ENCODE measurements at places on chromosomes 3 and 15. TPM values are rescaled to one million over a fixed set of nuclear protein-coding genes. Genes with fewer than 3 reads are reported as not detected.

GRCh38 chr15:34001536-34001935 lies 33.2 kb downstream of the CHRM5 start:
- no peak for DNase-seq

GRCh38 chr3:45612918-45613602 lies 18.5 kb downstream of the LIMD1 start:
- DNase-seq = no peak

DNA sequence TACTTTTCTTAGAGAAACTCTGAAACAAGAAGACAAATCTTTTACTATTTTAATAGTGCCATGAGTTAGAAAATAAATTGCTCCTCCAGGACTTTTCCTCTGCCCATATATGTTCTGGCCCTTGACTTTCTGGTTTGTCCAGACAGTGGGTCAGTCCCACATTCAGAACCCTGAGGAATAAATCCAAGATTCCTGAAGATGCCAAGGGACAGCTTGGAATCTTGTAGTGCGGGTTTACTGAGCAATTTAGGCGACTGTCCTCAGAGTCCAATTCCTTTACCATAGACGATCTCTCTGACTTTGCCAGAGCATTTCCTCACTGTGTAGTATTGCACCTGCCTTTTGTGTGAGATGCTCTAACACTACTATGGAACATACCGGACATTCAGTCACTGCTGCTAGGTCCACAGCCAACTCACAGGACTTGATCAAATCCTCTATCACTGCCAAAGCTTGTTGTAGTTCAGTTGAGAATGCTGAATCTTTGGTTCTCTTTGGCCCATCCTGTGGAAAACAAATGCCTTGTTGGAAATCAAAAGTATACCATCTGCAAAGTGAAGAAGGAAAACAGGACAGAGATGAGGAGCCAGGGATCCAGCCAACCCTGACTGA lies 37.4 kb upstream of the B3GNT5 start:
- no peak for DNase-seq

DNA sequence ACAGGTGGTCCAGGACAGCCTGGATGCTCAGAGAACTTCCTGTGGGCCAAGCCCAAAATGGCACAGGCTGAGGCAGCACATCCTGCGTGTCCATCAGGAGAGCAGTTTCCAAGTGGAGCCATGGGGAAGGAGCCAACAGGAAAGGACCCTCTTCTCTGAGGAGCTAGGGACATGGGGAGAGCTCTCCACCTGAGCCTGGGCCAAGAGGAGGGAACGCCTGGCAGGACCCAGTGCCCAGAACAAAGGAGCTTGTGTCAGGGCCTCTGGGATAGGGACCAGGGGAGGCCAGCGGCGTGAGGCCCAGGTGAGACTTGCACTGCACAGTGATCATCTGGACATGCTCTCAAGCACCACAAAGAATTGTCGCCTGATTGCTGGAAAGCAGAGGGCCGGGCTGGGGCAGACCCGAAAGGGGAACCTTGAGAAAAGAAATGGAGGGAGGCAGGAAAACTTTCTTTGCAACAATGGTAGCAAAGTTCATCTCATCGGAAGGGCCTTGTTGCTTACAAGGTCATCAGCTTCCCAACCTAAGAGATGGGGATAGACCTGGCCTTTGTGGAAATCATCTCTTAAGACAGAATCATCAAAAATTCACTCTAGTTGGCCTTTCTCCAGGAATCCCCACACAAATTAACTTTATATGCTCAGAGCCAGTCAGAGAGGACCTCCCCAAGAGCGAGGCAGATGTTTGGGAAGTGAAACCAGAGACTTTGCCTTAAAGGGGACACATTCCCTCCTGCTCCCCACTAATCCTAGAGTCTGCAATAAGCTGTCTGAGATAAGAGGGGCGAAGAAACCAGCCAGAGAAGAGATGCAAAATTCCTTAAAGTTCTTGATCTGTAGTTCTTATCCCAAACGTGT lies 47.7 kb upstream of the HES1 start:
- DNase-seq = no peak

GRCh38 chr3:142904639-142905436 lies 16.0 kb upstream of the PCOLCE2 start:
- no peak for DNase-seq

- no peak for DNase-seq
Observed at GRCh38 chr3:169252535-169252934, 411.0 kb downstream of the MECOM start.

GRCh38 chr3:32888739-32889138 lies 62.7 kb upstream of the CCR4 start:
- no peak for DNase-seq

GRCh38 chr15:32053719-32054118 lies 23.4 kb downstream of the CHRNA7 start:
- no peak for DNase-seq

DNA sequence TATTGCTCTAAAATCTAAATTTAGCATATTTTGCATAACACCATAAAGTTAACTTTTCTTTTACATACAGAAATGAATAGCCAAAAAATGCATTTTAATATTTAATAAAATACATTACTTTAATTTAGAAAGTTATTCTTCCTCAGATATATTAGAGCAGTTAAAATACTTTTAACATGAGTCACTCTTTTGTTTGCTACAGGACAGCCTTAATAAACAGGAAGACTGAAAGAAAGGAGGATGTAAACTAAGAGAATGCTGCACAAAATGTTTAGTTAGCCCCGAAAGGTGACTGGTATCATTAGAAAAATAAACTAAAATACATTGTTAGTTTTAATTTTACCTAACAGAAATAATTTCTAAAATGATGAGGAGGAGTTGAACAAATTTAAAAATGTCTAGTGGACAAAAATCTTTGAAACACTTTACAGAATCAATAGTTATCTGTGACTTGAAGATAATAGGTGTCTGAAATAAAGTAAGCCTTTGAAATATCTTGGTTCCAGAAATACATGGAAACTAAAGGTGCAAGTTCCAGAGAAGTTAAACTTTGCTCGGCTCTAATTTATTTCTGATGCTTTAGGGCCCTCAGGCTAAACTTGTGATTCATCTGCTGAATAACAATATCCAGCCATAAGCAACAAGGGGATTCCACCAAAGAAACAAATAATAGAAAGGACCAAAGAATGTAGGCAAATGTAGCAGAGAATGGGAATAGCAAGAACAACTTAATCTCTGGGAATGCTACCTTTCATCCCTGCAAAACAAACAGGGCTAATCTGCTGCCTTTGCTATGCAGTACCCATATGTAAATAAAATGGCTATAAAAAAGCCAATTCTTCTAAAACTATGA lies 138.3 kb upstream of the UBP1 start:
- DNase-seq = no peak

- no peak for DNase-seq
Observed at GRCh38 chr3:102332205-102332604, 102.6 kb upstream of the ZPLD1 start.

GRCh38 chr3:154294016-154294415 lies 30.3 kb downstream of the DHX36 start:
- no peak for DNase-seq

DNA sequence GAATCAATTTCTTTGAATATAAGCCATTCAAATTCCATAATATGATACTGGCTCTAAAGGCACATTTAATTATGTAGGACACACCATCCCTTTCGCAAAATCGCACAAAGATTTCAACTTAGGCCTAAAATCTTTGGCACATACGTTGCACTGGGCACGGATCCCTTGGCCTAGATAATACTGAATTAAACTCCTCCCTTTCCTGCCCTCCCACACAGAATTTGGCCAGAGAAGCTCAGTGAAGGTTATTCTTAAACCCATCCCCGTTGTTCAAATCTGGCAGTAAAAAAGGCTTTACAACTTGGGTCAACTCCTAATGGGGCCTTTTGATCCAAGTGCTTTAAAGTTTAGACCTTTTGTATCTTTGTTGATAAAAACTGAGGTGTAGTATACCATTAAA lies 247.2 kb downstream of the PTPRG start:
- no peak for DNase-seq

DNA sequence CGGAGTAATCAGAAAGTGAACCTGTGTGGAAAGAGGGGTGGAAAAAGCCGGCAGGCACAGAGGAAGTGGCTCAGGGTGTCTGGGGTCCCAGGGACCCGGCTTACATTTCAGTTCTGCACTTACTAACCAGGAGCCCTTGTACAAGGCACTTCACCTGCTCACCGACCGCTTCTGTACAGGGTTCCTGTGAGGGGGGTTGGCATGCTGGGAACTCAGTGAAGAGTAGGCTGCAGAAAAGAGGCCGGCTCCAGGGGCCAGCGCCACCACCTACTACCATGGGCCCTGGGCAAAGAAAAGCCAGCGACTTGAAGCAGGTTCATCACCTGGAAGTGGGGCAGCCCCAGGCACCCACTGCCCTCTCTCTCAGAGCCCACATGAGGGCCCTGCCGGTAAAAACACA lies 6.2 kb downstream of the STIMATE start:
- DNase-seq = no peak

DNA sequence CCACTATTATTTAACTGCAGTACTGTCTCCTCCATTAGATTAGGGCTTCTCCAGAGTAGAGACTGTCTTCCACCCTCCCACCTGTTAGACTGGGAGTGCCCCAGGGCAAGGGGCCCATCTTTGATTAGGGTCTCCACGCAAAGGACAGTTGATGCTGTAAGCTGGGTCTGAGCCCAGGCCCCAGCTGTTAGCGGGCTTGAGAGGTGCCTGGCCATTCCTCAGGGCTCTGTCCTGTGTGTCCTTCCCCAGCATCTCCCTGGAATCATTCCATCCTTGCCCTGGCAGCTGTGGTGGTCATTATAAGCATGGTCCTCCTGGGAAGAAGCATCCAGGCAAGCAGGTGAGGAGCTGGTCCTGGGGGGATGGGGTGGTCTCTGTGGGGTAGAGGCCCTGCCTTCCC lies 6.1 kb downstream of the SLC51B start:
- DNase-seq = no peak

- no peak for DNase-seq
Observed at GRCh38 chr3:98655666-98656065, 62.3 kb upstream of the CPOX start.

- DNase-seq = peak; percentile 83
Observed at GRCh38 chr15:51322621-51323296, 15.6 kb downstream of the CYP19A1 start.

DNA sequence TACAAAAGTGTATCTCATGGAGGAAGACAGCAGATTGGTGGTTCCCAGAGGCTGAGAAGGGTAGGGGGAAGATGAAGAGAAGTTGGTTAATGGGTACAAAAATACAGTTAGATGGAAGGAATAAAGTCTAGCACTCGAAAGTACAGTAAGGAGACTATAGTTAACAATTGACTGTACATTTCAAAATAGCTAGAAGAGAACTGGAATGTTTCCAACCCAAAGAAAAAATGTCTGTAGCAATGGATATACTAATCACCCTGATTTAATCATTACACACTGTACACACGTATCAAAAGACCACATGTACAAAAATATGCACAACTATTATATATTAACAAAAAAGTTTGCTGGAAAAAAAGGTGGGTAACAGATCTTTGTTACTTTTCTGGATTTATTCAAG lies 57.3 kb downstream of the THRB start:
- DNase-seq = no peak

- no peak for DNase-seq
Observed at GRCh38 chr3:164730815-164731360, 347.4 kb downstream of the SI start.

DNA sequence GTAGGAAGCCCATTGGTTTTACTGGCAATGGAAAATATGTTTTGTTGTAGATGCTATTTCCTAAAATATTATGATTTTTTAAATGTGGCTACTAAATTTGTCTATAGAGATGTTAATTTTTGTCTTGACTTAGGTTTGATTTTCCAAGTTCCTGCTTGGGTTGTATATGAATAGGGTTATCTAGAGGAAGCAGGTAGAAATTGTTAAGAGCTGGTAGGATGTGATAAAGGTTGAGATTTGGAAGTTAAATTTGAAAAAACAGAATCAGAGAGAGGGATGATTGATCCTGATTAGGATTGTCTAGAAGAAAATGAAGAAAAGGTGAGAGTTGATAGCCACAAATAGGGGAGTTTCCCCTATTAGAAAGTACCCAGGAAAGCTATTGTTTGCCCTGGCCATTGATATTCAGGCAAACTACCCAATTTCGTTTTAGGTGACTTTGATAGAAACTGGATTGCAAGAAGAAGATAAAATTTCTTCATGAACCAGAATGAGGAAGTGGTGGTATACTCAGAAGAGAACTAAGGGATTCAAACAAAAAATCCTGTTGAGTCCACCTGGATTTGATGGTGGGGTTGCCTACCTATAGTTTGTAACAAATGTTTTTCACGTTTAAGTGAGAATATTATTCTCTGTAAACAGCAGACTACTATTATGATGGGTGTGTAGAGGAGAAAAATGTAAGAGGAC lies 91.2 kb upstream of the PHLDB2 start:
- no peak for DNase-seq

DNA sequence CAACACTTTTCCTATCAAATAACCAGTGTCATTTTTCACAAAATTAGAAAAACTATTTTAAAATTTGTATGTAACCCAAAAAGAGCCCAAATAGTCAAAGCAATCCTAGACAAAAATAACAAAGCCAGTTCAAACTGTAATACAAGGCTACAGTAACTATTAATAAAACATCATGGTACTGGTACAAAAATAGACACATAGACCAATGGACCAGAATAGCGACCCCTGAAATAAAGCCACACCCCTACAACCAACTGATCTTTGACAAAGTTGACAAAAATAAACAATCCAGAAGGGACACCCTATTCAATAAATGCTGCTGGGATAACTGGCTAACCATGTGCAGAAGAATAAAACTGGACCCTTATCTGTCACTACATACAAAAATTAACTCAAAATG lies 19.9 kb downstream of the TM4SF18 start:
- DNase-seq = no peak

- no peak for DNase-seq
Observed at GRCh38 chr15:29138260-29138659, 131.4 kb downstream of the NSMCE3 start.

DNA sequence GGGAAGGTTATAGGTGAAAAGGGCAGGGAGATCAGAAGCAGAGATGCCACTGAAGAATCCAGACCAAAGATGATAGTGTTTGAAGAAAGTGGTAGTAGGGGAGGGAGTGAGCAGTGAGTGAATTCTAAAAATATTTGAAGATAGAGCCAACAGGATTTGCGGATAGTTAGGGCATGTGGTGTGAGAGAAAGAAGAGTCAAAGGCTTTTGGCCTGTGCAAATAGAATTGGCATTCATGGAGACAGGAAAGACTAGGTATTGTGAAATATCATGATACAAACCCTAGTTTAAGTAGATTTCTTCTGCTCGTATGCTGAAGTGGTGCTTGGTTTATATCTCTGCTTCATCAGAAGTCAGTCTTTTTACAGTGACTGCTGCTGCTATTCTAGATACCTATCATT lies 224.2 kb upstream of the CFAP20DC start:
- DNase-seq = no peak

- DNase-seq = peak; percentile 25
Observed at GRCh38 chr15:28125673-28126651, 26.8 kb upstream of the OCA2 start.

PRTG gene
- total RNA-seq = 4.4 TPM

GPR171 gene
- total RNA-seq = 0.96 TPM

CLDN18 gene
- total RNA-seq = not detected

ZNF621 gene
- 35.1 TPM for total RNA-seq

LARP6 gene
- total RNA-seq = 42.2 TPM

TTLL13 gene
- total RNA-seq = not detected

TM4SF4 gene
- total RNA-seq = not detected

COLQ gene
- total RNA-seq = 18.7 TPM

SLC9C1 gene
- 0.81 TPM for total RNA-seq

CYP1A2 gene
- not detected for total RNA-seq

ACAP2 gene
- 70.3 TPM for total RNA-seq

SEMA3G gene
- 12.5 TPM for total RNA-seq

All from aorta (tissue), 5 donors.